ENCODE measurements at places on chromosomes 13 and 19. TPM values are rescaled to one million over a fixed set of nuclear protein-coding genes. Genes with fewer than 3 reads are reported as not detected.

GRCh38 chr13:84946192-84946591 is 853.0 kb downstream of the SLITRK6 start:
- no peak for DNase-seq

DNA sequence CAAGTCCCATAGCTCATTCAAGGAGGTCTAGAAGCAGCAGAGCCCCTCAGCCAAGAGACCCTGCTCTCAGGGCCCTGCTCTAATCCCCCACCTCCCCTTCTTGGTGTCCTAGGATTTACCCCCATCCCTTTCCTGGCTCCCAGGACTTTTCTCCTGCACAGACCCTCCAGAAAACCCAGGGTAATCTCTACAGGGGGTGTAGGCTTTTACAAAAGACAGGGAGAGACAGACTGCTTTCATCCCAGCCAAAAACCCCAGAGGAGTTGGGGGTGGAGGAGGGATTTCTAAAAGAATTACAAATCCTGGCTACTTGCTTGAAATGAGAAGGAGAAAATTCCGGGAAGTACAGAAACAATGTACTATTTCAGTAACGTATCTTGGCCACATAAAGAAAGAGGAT is 133.3 kb downstream of the TNFSF13B start:
- DNase-seq, result no peak

DNA sequence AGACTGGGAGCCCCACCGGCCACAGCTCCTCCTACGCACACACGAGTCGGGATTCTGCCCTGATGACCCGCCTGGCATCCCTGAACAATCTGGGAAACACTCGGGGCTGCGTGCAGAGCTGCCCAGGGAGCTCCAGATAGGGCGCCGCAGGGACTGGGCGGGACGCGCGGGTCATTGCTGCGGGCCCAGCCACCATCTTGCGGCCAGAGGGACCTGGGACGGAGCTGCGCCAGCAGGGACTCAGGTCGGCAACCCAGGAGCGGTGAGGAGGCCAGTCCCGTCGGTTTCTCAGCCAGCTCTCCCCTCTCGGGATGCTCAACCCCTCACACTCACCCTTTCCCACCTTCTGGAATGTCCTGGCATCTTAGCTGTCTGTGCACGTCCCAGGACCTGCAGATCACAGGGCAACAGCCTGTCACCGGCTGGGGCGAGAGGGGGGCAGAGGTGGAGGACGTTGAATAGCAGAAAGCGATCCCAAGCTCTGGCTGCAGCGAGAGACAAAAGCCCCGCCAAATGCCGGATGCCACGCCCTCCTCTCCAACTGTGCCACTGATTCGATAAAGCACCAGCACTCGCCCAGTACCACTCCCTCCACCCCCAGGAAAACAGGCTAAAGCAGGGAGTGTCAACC is 20.4 kb upstream of the ZNF91 start:
- DNase-seq, result peak; percentile 22

DNA sequence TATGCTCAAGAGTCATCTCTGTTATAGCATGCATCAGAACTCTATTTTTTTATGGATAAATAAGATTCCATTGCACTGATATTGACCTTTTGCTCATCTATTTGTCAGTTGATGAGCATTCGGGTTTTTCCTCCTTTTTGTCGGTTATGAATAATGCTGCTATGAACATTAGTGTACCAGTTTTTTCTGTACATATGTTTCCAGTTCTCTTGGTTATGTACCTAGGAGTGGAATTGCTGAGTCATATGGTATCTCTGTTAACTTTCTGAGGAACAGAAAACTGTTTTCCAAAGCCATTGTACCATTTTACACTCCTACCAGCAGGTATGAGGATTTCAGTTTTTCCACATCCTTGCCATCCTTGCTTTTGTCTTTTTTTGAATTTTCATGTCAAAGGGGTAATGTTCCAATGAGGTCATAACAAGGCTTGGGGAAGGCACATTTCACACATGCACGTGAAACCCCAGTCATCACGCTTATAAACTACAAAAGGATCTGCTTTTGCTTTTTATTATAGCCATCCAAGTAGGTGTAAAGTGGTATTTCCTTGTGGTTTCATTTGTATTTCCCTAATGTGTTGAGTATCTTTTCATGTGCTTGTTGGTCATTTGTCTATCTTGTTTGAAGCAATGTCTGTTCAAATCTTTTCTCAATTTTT is 14.6 kb downstream of the KBTBD7 start:
- peak; percentile 16 for DNase-seq

DNA sequence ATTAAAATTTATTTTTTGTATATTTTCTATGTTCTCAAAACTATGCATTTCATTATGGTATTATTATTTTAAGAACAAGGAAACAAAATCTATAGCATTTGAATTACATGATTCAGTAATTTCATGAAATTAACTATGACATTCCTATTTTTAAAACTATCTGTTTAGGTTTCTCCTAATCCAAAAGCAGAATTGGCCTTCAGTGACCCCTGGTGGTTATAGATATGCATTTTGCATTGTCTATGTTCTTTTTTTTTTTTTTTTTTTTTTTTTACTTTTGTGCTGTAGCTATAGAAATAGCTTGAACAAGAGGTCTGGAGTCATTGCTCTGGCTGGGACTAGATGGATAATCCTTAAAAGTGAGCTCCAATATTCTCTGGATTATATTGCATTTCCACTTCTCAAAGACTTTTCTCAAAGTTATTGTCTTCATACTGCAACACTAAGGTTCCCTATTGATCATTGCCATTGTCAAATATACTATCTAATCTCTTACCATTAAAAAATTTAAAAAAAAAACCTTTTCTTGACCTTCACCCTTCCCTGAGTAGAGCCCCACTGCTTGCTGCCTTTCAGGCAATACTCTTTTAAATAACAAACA is 15.9 kb upstream of the DNAJC3 start:
- no peak for DNase-seq

DNA sequence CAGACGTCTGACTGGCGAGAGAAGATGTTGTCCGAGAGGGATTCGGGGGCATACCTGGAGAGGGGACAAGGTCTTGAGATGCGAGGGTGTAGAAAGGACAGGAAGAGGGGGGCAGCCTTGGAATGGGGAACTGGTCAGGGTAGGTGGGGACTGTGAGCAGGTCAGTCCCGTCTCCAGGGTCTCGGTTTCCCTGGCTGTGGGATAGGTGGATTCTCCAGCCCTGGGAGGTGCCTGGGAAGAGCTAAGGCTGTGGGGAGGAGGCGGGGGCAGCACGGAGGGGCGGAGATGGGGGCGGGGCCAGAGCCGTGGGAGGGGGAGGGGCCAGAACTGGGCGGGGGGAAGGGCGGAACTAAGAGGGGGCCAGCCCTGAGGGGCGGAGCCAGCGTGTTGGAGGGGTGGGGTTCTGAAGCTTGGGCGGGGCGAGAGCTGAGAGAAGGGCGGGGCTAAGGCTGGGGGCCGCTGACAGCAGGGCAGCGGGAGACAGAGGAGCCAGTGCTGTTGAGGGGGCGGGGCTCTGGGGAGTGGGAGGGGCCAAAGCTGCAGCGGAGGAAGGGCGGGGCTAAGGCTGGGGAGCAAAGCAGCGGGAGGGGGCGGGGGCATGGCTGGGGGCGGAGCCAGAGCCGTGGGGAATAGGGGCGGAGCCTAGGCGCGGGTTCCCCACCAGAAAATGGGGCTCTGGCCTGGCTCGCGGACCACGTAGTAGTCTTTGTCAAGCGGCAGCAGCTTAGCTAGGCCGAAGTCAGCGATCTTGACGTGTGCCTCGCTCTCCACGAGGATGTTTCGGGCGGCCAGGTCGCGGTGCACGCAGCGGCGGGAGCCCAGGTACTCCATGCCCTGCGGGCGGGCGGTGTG is 9.5 kb upstream of the INSL3 start:
- peak; percentile 68 for DNase-seq

- no peak for DNase-seq
Measured at GRCh38 chr13:110126391-110126961, 180.5 kb downstream of the COL4A1 start.

- DNase-seq, result no peak
Measured at GRCh38 chr19:49455773-49456172, 2.7 kb downstream of the ALDH16A1 start.

- DNase-seq, result no peak
Measured at GRCh38 chr13:113754691-113755090, 4.3 kb upstream of the TMEM255B start.

Gene VSTM1
- not detected for total RNA-seq

Gene OR7A5
- total RNA-seq, result not detected

Gene HIPK4
- not detected for total RNA-seq

Data from activated naive CD8-positive, alpha-beta T cell treated with anti-CD3 and anti-CD28 coated beads for 36 hours (primary cell).